ENCODE measurements at places on chromosomes 16 and 17. TPM values are rescaled to one million over a fixed set of nuclear protein-coding genes. Genes with fewer than 3 reads are reported as not detected.

The NPIPA2 gene
- 8.2 TPM for total RNA-seq

The GGT6 gene
- 1.0 TPM for total RNA-seq

The SNX20 gene
- not detected for total RNA-seq

The PRAC2 gene
- not detected for total RNA-seq

The CES5A gene
- not detected for total RNA-seq

The RNU2-1 gene
- total RNA-seq = 3,940 TPM

The PTGES3L gene
- 1.0 TPM for total RNA-seq

The KRTAP4-4 gene
- not detected for total RNA-seq

The GUCY2D gene
- total RNA-seq = 0.29 TPM

The DNAH3 gene
- total RNA-seq = 0.24 TPM

The RAB11FIP4 gene
- 44.7 TPM for total RNA-seq

The LLGL2 gene
- total RNA-seq = 90.6 TPM

The MT1F gene
- 5.9 TPM for total RNA-seq

The CLDN9 gene
- 3.4 TPM for total RNA-seq

The HOXB6 gene
- 17.6 TPM for total RNA-seq

The TTYH2 gene
- 2.2 TPM for total RNA-seq

The FBXO39 gene
- 0.26 TPM for total RNA-seq

The USP6 gene
- 0.22 TPM for total RNA-seq

The TMEM92 gene
- total RNA-seq = 1.8 TPM

The CALB2 gene
- 23.6 TPM for total RNA-seq

The GOSR1 gene
- 53.2 TPM for total RNA-seq

The GLG1 gene
- total RNA-seq = 128 TPM

The FA2H gene
- 5.0 TPM for total RNA-seq

All from type B pancreatic cell (in vitro differentiated cells).